Panc1 (cell line): ENCODE measurements at places on chromosomes 12 and 14. TPM values are rescaled to one million over a fixed set of nuclear protein-coding genes. Genes with fewer than 3 reads are reported as not detected.

- no peak overlapping the region for H3K4me3 ChIP-seq
- H3K4me1 ChIP-seq = no peaks in the 10 kb centered on the region
- DNase-seq = no peak
- H3K27me3 ChIP-seq = no peaks in the 10 kb centered on the region
- H3K27ac ChIP-seq = no peak overlapping the region
- H3K36me3 ChIP-seq = no peaks in the 10 kb centered on the region
These were observed 120.9 kb downstream of the DAAM1 start for GRCh38 chr14:59309291-59309900.

DNA sequence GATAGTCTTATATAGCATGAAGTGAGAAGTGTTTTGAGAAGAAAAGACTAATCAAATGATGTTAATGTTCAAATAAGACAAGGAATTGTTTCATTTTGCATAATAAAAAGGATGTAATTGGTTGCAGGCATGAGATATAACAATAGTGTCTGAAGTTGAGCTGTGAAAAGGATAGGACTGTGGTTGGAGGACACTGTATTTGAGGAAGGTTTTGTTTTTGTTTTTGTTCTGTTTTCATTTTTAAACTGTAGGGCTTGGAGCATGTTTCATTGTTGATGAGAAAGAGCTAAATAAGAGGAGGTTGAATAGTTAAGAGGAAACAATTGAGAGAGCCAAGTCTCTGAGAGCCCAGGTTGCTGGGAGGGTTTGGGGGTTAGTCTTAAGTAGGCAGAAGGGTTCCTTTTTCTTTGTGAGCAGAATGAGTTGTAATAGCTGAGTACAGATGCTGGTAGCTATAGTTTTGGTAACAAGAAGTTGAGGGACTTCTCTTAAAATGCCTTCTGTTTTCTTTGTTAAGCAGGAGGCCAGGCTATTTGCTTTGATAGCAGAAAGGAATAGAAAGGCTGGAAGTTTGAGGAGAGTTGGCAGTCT lies 58.4 kb downstream of the CCDC91 start:
- no peaks in the 10 kb centered on the region for H3K27me3 ChIP-seq
- no peak overlapping the region for H3K4me3 ChIP-seq
- DNase-seq = no peak

DNA sequence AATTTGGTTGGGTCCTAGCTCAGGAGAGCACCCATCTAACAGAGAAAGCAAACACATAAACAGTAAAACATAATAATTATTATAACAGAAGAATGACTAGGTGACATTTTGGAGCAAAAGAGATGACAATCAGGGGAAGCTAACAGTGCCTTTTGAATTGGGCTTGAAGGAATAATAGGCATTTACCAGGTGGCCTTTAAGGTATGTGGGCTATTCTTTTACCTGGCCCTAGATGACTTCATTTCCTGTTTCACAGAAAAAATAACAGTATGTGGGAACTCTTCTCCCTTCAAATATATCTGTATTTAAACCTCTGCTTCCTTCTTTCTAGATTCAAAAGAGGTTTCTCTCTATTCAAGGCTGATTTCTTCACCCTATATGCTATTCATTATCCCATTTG lies 3.8 kb downstream of the IRAK4 start:
- DNase-seq = no peak
- no peaks in the 10 kb centered on the region for H3K27me3 ChIP-seq
- H3K27ac ChIP-seq = no peak overlapping the region
- H3K36me3 ChIP-seq = no peaks in the 10 kb centered on the region

GRCh38 chr12:76032043-76032981 lies 736 bp upstream of the PHLDA1 start:
- H3K36me3 ChIP-seq = peaks cover 26% of the 10 kb centered on the region
- H3K4me1 ChIP-seq = peaks cover 31% of the 10 kb centered on the region
- DNase-seq = no peak
- H3K27me3 ChIP-seq = no peaks in the 10 kb centered on the region
- peak overlapping the region; percentile 93 for H3K4me3 ChIP-seq
- H3K27ac ChIP-seq = peak overlapping the region; percentile 100

GRCh38 chr14:79758985-79759384 lies 452.3 kb downstream of the DIO2 start:
- H3K4me1 ChIP-seq = no peaks in the 10 kb centered on the region
- no peak for DNase-seq
- no peak overlapping the region for H3K27ac ChIP-seq
- H3K27me3 ChIP-seq = no peaks in the 10 kb centered on the region
- no peak overlapping the region for H3K4me3 ChIP-seq

DNA sequence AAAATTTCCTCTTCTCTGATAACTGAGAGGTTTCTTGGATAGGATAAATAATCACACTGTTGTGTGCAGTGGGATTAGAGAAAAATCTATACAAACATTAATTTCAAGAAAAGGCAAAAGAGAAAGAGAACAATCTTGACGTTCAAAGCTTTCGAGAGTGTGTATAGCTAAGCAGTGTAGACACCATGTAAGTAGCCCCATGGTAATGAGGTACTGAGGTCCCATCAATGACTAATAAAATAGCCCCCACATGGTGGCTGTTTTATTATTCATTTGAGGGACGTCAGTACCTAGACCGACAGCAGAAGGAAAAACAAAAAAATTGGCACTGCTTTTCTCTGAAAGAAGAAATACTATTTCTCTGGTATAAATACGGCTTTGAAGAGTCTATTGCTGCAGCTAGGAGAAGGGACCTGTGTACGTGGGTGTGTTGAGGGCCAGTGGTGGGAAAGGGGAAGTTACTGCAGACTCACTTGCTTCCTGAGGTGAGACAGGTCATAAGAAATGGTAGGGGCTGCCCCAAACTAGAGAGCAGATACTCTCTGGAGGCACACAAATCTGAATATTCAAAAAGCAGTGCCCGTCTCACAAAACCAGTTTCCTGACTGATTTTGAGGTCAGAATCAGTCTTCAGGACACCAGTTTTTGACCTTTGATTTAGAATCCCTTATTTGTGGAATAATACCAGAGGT lies 339.8 kb downstream of the EMP1 start:
- no peak overlapping the region for H3K27ac ChIP-seq
- H3K27me3 ChIP-seq = no peaks in the 10 kb centered on the region
- no peak for DNase-seq

DNA sequence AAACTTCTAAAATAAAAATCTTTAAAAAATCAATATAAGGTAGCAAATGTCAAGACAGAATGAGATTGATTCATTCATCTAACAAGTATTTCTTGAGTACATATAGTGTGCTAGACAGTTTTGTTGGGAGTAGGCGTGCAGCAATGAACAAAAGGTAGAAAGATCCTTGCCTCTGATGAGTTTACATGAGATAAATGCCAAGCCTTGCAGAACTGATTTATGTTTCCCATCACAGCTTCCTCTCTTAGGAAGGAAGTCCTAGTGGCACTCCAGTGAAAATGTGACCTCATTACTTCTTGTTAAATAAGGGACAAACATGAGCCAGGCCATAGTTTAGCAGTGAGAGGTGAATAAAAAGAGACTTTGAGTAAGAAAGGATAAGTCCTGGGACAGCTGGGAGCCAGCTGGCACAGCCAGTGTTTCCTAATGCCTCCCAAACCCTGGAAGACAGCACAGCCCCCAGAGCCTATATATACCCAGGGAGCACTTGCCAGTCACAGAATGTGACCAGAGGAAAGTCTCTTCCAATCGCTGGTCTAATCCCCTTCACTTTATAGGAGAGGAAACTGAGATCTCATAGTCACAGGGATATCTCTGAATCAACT lies 4.7 kb upstream of the COCH start:
- DNase-seq = no peak
- H3K4me3 ChIP-seq = no peak overlapping the region
- H3K4me1 ChIP-seq = no peaks in the 10 kb centered on the region
- no peak overlapping the region for H3K27ac ChIP-seq
- peaks cover 13% of the 10 kb centered on the region for H3K27me3 ChIP-seq

The C12orf75 gene
- 132 TPM for total RNA-seq

The GNB3 gene
- 0.21 TPM for total RNA-seq
